ENCODE measurements at places on chromosomes 1 and 21.

DNA sequence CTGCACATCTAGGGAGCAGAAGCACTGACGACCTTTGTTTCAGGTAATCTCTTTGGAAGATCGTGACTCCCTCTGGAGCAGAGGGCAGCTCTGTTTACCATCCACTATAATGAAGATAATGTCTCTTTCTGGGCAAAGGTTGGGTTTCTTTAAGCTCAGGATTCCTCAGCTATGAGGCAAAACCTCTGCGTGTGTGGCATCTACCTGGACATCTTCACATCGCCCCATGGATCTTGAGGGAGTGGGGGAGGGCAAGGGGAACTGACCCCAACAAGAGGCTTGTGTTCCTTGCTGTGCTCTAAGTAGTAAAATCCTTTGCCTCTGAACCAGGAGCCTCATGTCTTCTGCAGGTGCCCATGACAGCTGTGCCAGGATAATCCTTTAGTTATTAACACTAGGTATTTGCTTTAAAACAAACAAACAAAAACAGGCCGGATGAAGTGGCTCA, 19.6 kb downstream of the SPATA45 start:
- DNase-seq, result no peak

- DNase-seq, result no peak
Measured at GRCh38 chr1:223074445-223075300, 68.4 kb downstream of the TLR5 start.

DNA sequence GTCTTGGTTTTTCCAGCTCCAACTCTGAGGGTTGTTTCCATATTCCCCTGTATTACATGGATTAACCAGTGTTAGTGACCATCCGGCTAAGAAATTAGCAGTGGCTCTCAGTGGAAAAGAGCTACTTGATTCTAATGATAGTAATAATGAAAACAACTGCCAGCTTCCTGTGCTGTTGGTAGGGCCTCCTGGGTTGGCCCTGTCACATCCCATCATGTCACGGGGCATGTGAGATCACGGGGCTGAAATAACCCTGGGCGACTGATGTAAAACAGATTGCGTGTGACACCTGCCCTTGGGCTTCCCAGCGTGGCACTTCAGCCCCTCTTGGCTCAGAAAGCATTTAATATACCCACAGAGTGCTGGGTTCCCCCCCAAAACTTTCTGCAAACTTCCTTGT, 149.0 kb downstream of the ROR1 start:
- no peak for DNase-seq

- DNase-seq, result no peak
Measured at GRCh38 chr1:155645648-155646047, 35.6 kb downstream of the MSTO1 start.

DNA sequence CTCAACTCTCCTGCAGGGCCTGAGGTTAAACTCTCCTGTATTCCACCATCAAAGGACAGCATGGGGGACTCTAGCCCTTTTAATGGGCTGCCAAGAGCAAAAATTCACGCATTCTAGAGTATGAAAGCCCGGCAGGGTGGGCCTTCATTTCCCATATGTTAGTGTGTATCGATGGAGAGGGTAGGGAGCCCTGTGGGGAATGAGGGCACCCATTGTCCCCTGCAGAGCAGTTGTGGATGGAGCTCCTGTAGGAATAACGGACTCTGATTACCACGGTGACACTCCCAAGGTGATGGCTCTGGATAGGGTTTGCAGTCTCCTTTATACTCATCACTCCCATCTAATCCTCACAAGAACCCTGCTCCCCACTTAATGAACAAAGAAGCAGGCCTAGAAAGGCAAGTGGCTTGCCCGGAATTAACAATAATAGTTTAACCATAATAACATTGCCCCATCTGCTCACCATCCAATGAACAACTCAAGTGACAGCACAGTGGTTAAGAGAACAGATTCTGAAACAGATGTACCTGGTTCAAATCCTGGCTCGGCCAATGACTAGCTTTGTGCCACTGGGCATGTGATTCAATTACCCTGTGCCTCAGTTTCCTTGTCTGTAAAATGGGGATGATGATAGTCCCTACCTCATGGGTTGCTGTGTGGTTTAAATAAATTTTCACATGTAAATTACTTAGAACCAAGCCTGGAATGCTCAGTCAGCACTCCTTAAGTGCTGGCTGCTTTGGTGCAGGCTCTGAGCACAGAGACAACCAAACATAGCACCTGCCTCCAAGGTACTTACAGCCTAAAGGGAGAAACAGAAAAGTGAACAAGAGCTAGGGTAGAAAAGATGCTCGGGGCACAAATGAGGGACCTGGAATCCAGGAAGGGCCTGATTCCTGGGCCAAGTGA, 29.0 kb downstream of the HIVEP3 start:
- no peak for DNase-seq
